ENCODE measurements at places on chromosomes 16 and 17.

DNA sequence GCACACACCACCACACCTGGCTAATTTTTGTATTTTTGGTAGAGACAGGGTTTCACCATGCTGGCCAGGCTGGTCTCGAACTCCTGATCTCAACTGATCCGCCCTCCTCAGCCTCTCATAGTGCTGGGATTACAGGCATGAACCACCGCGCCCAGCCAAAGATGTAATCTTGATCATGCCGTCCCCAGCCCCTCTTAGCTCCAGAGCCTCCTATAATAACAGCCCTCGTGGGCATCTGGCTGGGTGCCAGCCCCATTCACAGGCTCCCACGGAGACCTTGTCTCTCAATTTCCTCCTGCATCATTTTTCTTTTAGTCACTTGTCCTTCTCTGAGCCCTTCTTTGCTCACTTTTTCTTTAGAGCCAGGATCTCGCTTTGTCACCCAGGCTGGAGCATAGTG lies 94.2 kb downstream of the KATNIP start:
- no peak for DNase-seq

DNA sequence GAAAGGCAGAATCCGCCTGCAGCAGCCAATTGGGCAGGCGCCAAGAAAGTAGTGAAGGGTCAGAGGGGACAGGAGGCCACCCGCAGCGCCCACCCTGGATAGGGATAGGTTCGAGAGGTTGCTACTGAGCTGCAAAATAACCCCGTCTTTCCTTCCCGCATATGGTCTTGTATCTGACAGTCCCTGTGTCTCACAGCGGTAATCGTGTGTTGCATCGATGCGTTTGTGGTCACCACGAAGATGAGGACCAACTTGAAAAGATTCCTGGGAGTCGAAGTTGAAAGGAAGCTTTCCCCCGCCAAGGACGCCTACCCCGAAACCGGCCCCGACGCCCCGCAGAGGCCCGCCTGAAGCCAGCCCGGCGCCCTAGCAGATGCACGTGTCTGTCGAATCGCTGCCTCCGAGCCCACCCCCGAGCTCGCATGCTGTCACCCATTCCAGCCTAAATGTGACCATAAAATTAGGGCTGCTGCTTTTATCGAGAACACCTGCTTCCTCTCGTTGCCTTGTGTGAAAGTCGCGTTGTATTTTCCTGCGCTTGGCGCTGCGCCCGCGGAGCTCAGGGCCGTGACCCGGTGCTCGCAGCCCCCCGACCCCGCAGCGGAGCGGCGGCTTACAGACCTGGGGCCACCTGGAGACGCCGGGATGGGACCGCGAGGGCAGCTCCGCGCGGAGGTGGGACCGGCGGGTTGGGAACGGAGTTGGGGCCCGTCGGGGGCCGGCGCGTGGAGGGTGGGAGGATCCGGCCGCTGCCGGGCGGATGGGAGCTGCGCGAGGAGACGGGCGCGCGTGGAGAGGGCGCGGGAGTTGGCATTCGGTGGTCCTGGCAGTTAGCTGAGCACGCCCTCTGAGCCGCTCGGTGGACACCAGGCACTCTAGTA lies at the start of gene CMTM2:
Gene CMTM2, plus strand, starts transcription at position 813 of the 881 bp plus-strand sequence. CDS start 145 bp downstream, outside the sequence.
- no peak for DNase-seq

GRCh38 chr16:81814751-81815428 lies 35.8 kb downstream of the PLCG2 start:
- no peak for DNase-seq

DNA sequence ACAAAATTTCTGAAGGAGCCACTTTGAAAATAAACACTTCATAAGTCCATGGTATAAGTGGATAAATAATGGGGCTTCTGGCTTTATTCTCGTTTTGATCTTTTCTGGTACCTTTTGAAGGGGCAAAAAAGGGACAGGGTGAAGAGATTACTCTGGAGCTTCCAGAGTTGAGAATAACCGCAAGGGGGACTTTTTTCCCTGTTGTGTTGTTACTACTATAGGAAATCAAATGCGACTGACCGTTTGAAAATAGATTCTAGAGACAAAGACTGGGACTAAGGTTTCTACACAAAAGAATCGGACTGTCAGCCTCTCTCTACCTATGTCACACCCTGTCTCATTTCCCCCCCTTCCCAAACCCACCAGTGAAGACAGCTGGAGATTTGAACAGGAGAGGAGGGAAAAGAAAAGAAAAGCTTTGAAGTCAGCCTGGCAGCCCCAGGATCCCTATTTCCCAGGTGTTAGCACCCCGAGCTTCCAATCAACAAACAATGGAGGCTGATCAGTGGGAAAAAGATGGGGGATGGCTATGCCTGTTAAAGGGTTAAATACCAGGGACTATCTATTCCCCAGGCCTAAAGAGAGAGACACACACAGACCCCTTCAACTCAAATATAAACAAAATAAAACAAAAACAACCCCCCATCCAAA lies 8.4 kb downstream of the HOXB4 start:
- no peak for DNase-seq

DNA sequence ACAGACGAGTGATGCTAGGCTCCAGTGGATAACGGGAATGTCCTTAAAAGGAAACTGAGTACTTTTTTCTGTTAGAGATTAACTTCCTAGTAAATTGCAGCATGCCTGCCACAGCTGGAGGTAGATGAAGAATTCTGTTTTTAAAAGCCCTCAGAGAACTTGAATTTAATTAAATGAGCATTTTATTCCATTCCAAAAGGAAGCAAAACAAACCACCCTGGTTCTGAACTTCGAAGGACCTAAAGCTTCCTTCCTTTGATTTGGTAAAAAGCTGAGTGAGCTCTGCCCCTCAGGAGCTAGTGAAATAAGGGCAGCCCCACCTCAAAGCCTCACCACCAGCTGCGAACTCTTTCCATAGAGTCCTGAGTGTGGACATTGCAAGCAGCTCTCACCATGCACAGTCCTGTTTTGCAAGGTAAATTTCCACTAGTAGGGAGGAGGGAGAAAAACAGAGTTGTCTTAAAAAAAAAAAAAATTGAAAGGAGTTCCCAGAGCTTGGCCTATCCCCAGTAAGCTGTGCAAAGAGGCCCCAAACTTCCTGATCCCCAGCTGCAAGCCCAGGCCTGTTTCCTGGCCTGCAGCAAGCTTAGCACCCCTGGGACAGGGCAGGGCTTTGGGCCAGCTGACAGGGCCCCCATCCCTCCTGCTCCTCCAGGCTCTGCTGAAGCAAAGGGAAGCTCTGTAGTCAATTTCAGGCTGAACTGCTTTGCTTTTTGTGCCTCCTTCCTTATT lies 11.2 kb downstream of the CHD9NB start:
- peak; percentile 96 for DNase-seq

DNA sequence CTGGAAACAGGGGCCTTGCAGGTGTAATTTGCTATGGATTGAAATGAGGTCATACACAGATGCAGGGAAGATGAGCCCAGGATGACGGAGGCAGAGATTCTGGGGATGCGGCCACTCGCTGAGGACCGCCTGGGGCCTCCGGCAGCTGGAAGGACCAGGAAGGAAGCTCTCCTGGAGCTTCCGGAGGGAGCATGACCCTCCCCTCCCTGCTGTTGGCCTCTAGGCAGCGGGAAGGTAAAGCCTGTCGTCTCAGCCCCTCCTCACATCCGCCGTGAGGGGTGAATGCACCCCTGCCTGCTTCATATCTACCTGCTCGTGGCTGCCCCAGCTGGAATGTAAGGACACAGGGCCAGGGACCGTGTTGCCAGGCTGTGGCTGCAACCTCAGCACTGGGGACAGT lies 29.1 kb upstream of the ZNF469 start:
- DNase-seq, result no peak

DNA sequence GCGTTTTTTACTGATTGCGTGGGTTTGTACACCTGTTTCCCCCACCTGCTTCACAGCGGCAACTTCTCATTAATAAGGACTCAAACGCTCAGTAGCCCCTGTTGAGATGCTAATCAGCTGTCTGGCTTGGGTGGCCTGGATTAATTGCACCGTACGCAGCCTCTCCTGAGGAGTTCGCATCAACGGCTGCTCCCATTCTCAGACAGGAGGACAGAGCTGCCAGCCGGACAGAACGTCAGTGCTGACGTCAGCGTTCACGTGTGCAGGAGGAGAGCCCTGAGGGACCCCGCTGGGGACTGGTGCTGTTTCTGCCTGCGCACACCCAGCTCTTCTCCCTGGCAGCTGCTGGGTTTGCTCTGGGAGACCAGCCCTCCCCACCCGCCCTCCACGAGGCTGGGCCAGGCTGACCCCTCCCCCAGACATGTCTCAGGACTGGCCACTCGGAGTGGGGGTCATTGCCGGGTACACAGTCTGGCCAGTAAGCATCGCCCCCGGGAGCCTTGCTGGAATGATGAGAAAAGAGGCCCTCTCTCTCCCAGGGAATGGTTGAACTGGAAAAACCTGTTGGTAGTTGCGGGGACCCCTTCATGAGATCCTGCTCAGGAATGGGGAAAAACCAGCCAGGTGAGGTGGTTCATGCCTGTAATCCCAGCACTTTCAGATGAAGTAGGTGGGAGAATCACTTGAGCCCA lies 5.7 kb upstream of the BANP start:
- peak; percentile 77 for DNase-seq

DNA sequence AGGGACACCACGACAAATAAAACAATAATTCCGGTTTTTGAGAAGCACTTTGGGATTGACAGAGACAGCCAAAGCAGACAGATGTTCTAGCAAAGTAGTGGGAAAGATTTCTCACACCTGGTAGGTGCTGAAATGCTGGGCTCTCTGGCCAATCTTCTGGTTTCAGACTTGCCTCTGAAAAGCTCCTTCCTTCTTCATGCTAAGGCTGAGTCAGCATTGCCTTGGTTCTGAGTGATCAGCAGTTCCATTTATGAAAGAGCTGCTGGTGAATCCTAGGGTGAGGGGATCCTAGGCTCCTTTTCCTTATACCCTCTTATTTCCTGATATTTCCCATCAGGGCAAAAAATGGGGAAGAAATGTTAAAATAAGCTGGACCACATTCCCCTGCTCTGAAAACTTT lies 268.7 kb upstream of the SALL1 start:
- no peak for DNase-seq

- DNase-seq, result peak; percentile 24
These were observed 143.2 kb upstream of the ASIC2 start for GRCh38 chr17:33436321-33436720.

DNA sequence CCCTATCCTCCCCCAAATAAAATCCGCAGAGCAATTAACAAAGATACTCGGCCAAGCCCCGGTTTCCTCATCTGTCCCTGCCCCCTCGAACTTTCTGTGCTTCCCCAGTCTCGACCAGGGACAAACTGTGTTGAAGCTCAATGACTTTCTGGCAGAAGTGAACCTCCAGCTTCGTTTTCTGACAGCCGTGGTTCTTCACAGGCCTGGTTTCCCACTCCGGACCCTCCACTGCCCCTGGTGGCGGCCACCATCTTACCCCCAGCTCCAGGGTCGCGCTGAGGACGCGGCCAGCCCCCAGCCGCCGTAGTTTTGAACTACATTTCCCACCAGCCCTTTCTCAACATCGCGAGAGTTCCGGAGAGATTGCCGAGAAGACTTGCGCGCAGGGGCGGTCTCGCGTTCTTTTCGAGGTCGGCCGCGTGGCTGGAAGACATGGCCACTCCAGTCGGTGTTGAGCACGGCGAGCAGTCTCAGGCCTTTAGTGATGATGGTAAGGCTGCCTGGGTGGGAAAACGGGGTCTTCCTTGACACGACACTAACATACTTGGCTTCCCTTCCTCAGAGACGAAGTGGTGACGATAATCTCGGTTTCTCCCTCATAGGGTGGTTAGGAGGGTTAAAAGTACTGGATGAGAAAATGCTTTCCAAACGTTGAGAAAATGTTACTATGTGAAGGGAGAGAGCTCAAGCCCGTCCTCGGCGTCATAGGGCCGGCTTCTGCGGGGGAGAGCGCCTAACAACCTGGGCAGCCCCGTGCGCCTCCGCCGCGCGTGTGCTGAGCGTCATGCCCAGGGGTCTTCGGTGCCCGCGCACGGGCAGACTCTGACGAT lies 17.7 kb downstream of the PRCD start:
- peak; percentile 98 for DNase-seq

- DNase-seq, result no peak
These were observed 109.7 kb downstream of the TRIM37 start for GRCh38 chr17:58996968-58997367.

Data from cardiac fibroblast (primary cell).